ENCODE measurements at places on chromosomes 4 and X. TPM values are rescaled to one million over a fixed set of nuclear protein-coding genes. Genes with fewer than 3 reads are reported as not detected.

GRCh38 chr4:188867796-188868195 is 728.6 kb downstream of the TRIML1 start:
- no peak for DNase-seq
- no peaks in the 10 kb centered on the region for H3K4me1 ChIP-seq
- H3K27ac ChIP-seq = no peak overlapping the region

GRCh38 chr4:73404042-73404441 is at the start of gene ALB:
TSS of gene ALB (plus strand) at chr4:73404287. CDS start at chr4:73404328, 41 bp downstream.
- H3K4me3 ChIP-seq = no peak within 1 kb of the TSS
- H3K36me3 ChIP-seq = no peaks in the 10 kb centered on the region
- no peaks in the 10 kb centered on the region for H3K4me1 ChIP-seq
- no peak for DNase-seq

DNA sequence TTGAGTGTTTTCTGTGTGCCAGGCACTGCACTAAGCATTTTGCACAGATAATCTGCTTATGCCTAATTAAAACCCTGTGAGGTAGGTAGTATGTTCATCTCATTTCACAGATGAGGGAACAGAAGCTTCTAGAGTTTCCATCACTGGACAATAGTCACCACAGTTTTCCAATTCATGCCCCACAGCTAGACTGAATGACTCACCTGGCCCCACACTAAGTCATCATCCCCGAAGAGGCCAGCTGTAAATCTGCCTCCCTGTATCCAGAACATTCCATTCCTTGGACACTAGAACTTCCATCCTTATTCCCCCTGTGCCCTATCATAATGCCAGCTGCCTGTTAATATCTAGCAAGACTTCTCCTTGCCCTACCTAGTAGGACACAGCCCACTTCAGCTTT is 40.9 kb upstream of the NYX start:
- no peak for DNase-seq
- H3K4me1 ChIP-seq = no peaks in the 10 kb centered on the region
- no peaks in the 10 kb centered on the region for H3K27me3 ChIP-seq
- no peak overlapping the region for H3K27ac ChIP-seq
- no peak overlapping the region for H3K4me3 ChIP-seq

GRCh38 chrX:8306291-8306925 is 135.3 kb upstream of the VCX2 start:
- no peaks in the 10 kb centered on the region for H3K36me3 ChIP-seq
- no peak for DNase-seq
- no peaks in the 10 kb centered on the region for H3K27me3 ChIP-seq
- H3K27ac ChIP-seq = no peak overlapping the region

- H3K36me3 ChIP-seq = no peaks in the 10 kb centered on the region
- no peak for DNase-seq
- no peak overlapping the region for H3K27ac ChIP-seq
- no peaks in the 10 kb centered on the region for H3K4me1 ChIP-seq
- H3K27me3 ChIP-seq = no peaks in the 10 kb centered on the region
These were observed 56.1 kb downstream of the SLC10A7 start for GRCh38 chr4:146465628-146466027.

GRCh38 chrX:16897445-16897844 is 27.3 kb upstream of the RBBP7 start:
- H3K4me3 ChIP-seq = no peak overlapping the region
- no peaks in the 10 kb centered on the region for H3K27me3 ChIP-seq
- H3K27ac ChIP-seq = no peak overlapping the region
- H3K4me1 ChIP-seq = no peaks in the 10 kb centered on the region
- H3K36me3 ChIP-seq = no peaks in the 10 kb centered on the region
- no peak for DNase-seq

GRCh38 chrX:109155161-109155560 is 326.7 kb downstream of the GUCY2F start:
- H3K4me3 ChIP-seq = no peak overlapping the region
- no peaks in the 10 kb centered on the region for H3K36me3 ChIP-seq
- H3K4me1 ChIP-seq = no peaks in the 10 kb centered on the region
- H3K27ac ChIP-seq = no peak overlapping the region
- no peaks in the 10 kb centered on the region for H3K27me3 ChIP-seq

- DNase-seq = no peak
- H3K27me3 ChIP-seq = no peaks in the 10 kb centered on the region
- no peaks in the 10 kb centered on the region for H3K36me3 ChIP-seq
- no peaks in the 10 kb centered on the region for H3K4me1 ChIP-seq
- no peak overlapping the region for H3K27ac ChIP-seq
These were observed 5.8 kb upstream of the GUCY2F start for GRCh38 chrX:109487640-109488039.

DNA sequence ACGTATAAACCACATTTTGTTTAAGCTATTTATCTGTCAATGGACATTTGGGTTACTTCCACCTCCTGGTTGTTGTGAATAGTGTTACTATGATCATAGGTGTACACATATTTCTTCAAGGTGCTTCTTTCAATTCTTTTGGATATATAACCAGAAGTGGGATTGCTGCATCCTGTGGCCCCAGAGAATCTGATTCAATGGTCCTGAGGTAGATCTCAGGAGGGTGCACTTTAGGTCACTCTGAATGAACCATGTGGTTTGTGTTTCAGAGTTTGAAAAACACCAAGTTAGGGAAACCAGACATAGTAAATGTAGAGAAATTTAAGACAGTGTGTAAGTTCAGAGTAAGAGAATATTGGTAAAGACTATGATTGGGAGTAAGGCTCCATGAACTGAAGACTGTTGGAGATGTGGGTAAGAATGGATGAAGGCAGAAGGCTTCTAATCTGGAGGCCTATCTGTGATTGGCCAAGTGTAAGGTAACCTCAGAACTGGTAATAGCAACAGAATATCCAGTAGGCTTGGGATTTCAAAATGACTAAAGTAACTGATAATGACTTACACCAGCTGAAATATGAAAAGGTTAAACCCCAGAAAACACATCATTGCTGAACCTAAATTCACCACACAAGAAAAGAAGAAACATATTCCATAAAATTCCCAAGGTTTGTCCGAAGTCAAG is 236.9 kb downstream of the CAMK2D start:
- no peak overlapping the region for H3K27ac ChIP-seq
- no peaks in the 10 kb centered on the region for H3K4me1 ChIP-seq
- no peak overlapping the region for H3K4me3 ChIP-seq
- DNase-seq = no peak
- no peaks in the 10 kb centered on the region for H3K27me3 ChIP-seq

- no peaks in the 10 kb centered on the region for H3K4me1 ChIP-seq
- H3K27me3 ChIP-seq = no peaks in the 10 kb centered on the region
- no peak for DNase-seq
- no peak overlapping the region for H3K4me3 ChIP-seq
- H3K36me3 ChIP-seq = no peaks in the 10 kb centered on the region
These were observed 267.9 kb upstream of the SLC7A11 start for GRCh38 chr4:138510053-138510452.

GRCh38 chr4:7939377-7940108 is at the start of gene AFAP1:
TSS of gene AFAP1 (minus strand) at chr4:7939861. CDS start at chr4:7872078, 67,783 bp downstream.
- H3K36me3 ChIP-seq = no peaks in the 10 kb centered on the region
- H3K4me1 ChIP-seq = peaks cover 42% of the 10 kb centered on the region
- no peaks in the 10 kb centered on the region for H3K27me3 ChIP-seq
- H3K4me3 ChIP-seq = peak within 1 kb of the TSS; percentile 87

- DNase-seq = no peak
- H3K27me3 ChIP-seq = no peaks in the 10 kb centered on the region
- H3K36me3 ChIP-seq = no peaks in the 10 kb centered on the region
- no peaks in the 10 kb centered on the region for H3K4me1 ChIP-seq
- no peak overlapping the region for H3K4me3 ChIP-seq
These were observed 172.9 kb downstream of the SOWAHB start for GRCh38 chr4:76725039-76725438.

DNA sequence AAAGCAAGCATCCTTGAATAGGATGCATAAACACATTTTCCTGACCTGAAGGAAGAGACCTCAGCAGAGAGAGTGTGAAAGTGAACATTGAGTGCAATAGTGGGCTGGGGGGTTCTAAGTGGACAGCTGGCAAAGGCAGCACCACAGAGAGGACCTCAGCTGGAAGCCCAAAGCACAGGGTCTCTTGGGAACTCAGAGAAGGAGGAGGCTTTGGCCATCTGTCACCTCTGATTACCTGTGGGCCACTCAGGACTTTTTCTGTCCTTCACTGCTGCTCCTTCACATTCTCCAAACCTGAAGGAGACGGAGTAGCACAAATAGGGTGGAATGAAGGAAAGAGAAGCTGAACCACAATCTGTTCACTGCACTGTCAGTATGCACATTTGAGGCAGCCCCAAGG is 37.9 kb upstream of the FAT4 start:
- no peaks in the 10 kb centered on the region for H3K4me1 ChIP-seq
- H3K36me3 ChIP-seq = no peaks in the 10 kb centered on the region
- H3K27me3 ChIP-seq = no peaks in the 10 kb centered on the region
- no peak overlapping the region for H3K27ac ChIP-seq
- H3K4me3 ChIP-seq = no peak overlapping the region
- no peak for DNase-seq

- H3K36me3 ChIP-seq = no peaks in the 10 kb centered on the region
- DNase-seq = no peak
- no peak overlapping the region for H3K4me3 ChIP-seq
- H3K27ac ChIP-seq = no peak overlapping the region
- no peaks in the 10 kb centered on the region for H3K27me3 ChIP-seq
These were observed 85.7 kb upstream of the TBL1X start for GRCh38 chrX:9378980-9379696.

DNA sequence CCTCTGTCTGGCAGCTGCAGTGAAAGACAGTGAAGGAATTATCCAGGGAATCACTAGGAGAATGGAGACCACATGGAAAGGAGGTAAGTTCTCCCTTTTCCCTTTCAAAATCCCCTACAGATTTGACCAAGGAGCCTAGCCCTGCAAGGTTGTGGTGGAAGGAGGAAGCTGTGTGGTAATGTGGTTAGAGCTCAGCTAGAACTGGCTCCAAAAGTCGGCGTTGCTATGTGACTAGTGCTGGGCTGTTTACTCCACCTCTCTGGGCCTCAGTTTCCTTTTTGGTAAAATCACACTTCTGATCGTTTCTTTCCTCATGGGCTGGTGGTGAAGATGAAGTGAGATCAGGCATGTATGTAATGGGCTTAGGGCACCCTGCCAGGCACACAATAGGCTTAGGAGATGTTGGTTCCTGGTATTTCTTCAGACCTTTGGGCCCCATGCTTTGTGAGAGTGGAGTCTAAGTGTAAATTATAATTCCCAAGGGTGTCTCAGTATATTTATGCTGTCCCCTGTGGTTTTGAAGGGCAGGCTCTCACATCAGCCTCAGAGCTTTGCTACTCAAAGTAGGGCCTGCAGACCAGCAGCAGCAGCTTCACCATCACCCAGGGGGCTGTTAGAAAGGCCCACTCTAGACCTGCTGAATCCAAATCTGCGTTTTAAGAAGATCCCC is 183.7 kb upstream of the BCOR start:
- H3K36me3 ChIP-seq = no peaks in the 10 kb centered on the region
- H3K27me3 ChIP-seq = no peaks in the 10 kb centered on the region
- H3K27ac ChIP-seq = no peak overlapping the region
- no peak for DNase-seq

DNA sequence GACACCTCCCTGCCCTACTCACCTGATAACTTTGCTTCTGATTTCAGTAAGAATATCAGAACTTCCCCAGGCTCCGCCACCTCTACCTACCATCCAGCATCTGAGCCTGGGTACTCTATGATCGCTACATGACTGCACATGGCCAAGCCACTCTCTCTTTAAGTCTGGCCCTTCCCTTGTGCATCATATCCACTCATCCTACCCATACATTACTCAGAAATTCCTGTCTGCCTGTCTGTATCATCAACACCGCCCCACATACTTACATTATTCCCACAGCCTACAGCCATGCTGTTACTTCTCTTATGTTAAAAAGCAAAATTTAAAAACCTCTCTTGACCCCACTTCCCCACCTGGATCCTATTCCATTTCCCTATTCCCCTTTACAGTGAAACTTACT is 84.7 kb downstream of the SCD5 start:
- H3K4me3 ChIP-seq = no peak overlapping the region
- no peak for DNase-seq
- no peak overlapping the region for H3K27ac ChIP-seq

- peaks cover 88% of the 10 kb centered on the region for H3K4me1 ChIP-seq
- no peaks in the 10 kb centered on the region for H3K27me3 ChIP-seq
- DNase-seq = no peak
- no peak overlapping the region for H3K4me3 ChIP-seq
These were observed 47.8 kb downstream of the GAB1 start for GRCh38 chr4:143384381-143384994.

- no peaks in the 10 kb centered on the region for H3K36me3 ChIP-seq
- H3K4me3 ChIP-seq = no peak overlapping the region
- H3K27me3 ChIP-seq = no peaks in the 10 kb centered on the region
- no peak for DNase-seq
- H3K27ac ChIP-seq = no peak overlapping the region
- H3K4me1 ChIP-seq = no peaks in the 10 kb centered on the region
These were observed 1478.8 kb downstream of the FAM133A start for GRCh38 chrX:95152810-95153209.

DNA sequence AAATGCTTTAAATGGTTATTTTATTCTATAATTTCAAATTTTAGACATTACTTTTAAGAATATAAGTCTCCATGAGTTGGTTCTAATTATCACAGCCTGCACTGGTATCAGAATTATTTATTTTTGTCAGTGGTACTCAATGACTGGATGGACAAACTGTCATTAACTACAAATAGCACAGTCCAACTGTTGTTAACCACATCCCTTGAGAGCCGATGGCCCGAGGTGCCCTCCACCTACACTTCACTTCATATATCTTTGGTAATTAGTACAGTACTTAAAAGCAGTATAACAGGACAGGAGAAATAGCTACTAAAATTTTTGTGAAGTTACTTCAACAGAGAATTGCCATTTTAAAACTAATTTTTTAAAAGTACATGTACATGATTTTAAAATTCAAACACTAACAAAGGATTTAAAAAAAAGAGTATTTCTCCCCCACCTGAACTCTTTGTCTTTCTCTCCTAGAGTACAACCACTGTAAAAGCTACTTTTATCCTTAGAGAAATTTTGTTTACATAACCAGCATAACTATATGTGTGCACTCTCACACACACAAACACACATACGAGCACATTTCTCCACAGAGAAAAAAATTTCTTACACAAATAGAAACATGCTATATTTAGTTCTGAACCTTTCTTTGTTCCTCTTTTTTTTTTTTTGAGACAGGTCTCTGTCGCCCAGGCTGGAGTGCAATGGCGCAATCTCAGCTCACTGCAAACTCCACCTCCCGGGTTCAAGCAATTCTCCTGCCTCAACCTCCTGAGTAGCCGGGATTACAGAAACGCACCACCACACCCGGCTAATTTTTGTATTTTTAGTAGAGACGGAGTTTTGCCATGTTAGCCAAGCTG is 6.5 kb downstream of the TIFA start:
- no peak overlapping the region for H3K4me3 ChIP-seq
- no peaks in the 10 kb centered on the region for H3K36me3 ChIP-seq
- no peak for DNase-seq
- no peaks in the 10 kb centered on the region for H3K4me1 ChIP-seq
- no peak overlapping the region for H3K27ac ChIP-seq

Gene TEX28
- not detected for total RNA-seq

Gene BEND4
- total RNA-seq = 1.2 TPM

Gene PNMA5
- total RNA-seq = not detected

Gene CBLL2
- not detected for total RNA-seq

Gene HSFX1
- 0.95 TPM for total RNA-seq

Gene FAM184B
- not detected for total RNA-seq

Gene DCAF12L2
- 1.3 TPM for total RNA-seq

Gene TMEM154
- total RNA-seq = 0.54 TPM

Gene KCNE5
- not detected for total RNA-seq

Measured in sigmoid colon (tissue), 7 donors.